Forelimb muscle (tissue), 1 donor: ENCODE measurements at places on chromosomes 7 and 10.
A peak's percentile ranks its signal among the peaks of the same experiment; 100 is the strongest.

DNA sequence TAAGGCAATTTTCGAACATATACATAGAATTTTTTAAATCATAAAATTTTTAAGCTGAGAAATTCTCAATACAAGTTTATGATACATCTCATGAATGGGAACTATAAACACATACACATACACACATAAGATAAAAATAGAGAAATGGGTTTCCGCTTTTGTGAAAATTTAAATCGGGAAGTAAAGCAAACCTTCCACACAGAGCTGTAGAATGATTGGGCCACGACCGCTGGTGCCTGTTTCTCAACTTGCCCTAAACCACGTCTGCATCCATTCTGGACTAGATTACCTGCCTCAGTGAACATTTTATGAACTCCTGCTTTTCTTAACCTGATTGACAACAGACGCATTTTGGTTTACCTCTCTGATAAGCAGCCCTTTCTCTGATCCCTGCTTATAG is 264.4 kb downstream of the SKAP2 start:
- DNase-seq: no peak

GRCh38 chr10:32104622-32105509 is 48.6 kb upstream of the KIF5B start:
- DNase-seq: no peak

DNA sequence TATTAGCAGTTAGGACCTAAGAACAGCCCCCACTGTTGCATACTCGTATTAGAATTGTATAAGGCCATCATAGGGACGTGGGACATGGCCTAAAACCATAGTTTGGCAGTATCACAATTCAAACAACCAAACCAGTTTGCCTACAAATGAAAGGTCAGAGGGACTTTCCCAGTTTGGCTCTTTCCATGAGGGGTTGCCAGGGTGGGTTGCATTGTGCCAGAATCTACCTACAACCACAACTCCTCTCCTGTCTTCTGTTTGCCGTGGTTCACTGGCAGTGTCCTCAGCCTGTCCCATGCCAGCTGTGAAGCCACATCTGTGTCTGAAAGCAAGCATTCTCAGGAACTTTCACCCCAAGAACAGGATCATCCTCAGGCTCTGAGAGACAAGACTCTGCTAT is 44.5 kb downstream of the PIK3AP1 start:
- DNase-seq: no peak

GRCh38 chr7:36011588-36011965 is 141.5 kb upstream of the EEPD1 start:
- no peak for DNase-seq

GRCh38 chr7:90846192-90846591 is 250.1 kb downstream of the CDK14 start:
- no peak for DNase-seq

GRCh38 chr7:79332091-79332490 is 121.4 kb downstream of the MAGI2 start:
- DNase-seq: no peak

DNA sequence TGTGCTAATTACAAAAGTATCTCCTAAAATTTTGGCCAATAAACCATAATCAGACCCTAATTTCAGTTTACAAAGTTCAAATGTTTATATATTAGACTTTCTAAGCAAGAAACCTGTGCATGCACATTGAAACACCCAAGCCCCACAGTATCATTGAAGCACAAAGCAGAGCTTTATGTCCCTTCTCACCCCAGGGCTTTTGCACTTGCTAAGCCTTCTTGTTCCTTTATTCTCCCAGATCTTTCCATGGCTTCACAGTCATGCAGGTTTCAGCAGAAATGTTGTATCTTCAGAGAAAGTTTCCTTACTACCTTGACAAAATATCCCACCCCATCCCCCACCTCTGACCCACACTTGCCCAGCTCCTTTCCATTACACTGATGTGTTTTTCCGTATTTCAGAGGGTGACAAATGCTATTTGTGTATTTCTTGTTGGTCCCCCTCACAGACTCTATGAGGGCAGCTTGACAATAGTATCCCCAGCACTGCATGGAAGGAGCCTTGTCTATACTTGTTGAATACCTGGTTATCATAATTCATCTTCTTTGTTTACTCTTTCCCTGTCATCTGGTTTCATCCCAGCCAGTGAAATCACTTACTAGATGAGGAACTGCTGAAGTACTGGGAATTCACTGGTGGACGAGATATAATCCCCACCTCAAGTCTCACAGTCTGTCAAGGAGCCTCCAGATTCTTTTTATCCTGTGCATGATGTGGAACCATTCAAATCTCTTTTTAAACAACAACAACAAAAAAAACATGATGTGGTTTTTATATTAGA is 24.0 kb upstream of the PCGF5 start:
- no peak for DNase-seq

GRCh38 chr7:69359003-69359700 is 239.1 kb upstream of the AUTS2 start:
- DNase-seq: no peak

GRCh38 chr10:125559210-125559609 is 123.8 kb downstream of the TEX36 start:
- no peak for DNase-seq

DNA sequence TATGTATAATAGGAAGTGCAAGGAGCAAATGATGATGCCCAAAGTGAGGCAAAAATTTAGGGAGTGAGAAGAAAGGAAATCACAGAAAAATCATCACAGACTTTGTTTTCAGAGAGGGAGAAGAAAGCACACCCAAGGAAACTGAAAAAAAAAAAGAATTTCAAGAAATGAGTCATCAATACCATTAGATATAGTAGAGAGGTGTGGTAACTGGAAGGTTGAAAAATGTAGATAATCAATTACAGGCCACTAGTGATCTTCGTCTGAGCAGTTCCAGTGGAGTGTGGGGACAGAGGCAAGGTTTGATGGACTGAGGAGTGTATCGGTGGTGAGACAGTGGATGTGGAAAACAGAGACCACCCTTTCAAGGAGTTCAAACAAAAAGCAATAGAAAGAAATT is 31.7 kb downstream of the ASB4 start:
- DNase-seq: no peak

GRCh38 chr10:119412244-119413092 is 130.1 kb downstream of the RGS10 start:
- peak; percentile 58 for DNase-seq
